ENCODE measurements at places on chromosomes 4 and X.

- DNase-seq = no peak
Measured at GRCh38 chrX:105136786-105137185, 83.7 kb downstream of the TEX13A start.

DNA sequence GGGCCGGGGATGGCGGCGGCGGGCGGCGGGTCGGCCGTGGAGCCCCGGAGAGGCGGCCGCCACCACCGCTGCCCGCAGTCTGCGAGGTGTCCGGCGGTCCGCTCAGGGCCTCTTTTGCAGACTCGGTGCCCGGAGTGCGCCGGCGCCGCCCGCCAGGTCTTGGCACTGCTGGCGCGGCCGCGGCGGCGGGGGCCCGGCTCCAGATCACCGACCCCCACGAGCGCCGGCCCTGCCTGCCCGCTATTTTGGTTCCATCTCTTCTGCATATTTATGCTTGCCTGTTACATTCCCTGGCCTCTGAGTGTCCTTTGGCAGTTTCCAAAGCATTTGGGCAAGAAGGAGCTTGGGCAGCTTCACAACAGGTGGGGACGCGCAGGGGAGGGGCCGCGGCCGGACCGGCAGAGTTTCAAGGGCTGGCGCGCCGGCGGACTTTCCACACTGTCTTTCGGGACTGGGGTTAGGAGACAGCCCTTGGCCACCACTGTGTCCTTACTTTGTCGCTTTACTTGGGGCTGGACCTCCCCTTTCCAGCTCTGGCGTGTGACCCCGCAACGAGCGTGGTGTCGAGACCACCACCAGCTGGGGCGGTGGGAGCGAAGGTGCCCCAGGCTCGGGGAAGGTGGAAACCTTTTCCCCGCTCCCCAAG, 668 bp upstream of the TAPT1 start:
- DNase-seq = no peak

GRCh38 chrX:124263743-124264142, 68.7 kb upstream of the TEX13D start:
- DNase-seq = no peak

GRCh38 chr4:47057991-47058390, 26.6 kb downstream of the GABRB1 start:
- DNase-seq = no peak

- DNase-seq = no peak
Measured at GRCh38 chrX:22652596-22652995, 347.2 kb upstream of the DDX53 start.

GRCh38 chr4:93184053-93184452, 644.5 kb upstream of the ATOH1 start:
- no peak for DNase-seq

DNA sequence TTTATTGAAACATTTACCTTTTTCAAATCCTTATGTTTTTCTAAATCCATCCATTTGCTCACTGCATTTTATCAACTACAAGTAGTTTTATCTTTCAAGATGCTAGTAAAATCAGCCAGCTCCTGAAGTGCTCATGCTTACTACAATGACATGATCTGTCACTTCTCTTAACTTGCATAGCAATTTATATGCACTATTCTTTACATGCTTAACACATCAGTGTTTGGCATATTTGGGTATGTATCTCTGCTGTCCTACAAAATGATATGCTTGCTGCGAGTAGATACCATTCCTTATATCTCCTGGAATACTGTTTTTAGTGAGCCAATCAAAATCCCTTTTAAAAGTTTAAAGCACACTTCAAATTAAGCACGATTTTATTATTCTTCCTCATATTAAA, 2726.8 kb downstream of the PCDH7 start:
- DNase-seq = no peak

GRCh38 chrX:91435395-91435794, 756 bp downstream of the PABPC5 start:
- no peak for DNase-seq

GRCh38 chrX:13752141-13752540, 17.6 kb downstream of the OFD1 start:
- DNase-seq = no peak

DNA sequence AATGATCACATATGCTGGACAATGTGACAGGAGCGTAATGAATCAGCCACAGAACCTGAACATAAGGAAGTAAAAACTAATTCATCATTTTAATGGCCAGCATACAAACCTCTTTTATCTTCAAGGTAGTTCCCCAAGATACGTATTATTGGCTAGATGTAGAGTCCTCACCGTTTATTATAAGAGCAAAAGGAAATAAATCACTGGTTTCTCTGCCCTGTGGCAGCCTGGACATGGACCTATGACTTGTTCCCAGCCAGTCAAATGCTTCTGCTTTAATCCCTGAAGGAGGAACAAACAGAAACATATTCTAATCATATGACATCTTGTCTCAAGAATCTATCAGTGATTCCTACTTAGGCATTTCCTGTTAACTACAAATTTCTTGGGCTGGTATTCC, 86.8 kb upstream of the FAM241A start:
- DNase-seq = no peak

DNA sequence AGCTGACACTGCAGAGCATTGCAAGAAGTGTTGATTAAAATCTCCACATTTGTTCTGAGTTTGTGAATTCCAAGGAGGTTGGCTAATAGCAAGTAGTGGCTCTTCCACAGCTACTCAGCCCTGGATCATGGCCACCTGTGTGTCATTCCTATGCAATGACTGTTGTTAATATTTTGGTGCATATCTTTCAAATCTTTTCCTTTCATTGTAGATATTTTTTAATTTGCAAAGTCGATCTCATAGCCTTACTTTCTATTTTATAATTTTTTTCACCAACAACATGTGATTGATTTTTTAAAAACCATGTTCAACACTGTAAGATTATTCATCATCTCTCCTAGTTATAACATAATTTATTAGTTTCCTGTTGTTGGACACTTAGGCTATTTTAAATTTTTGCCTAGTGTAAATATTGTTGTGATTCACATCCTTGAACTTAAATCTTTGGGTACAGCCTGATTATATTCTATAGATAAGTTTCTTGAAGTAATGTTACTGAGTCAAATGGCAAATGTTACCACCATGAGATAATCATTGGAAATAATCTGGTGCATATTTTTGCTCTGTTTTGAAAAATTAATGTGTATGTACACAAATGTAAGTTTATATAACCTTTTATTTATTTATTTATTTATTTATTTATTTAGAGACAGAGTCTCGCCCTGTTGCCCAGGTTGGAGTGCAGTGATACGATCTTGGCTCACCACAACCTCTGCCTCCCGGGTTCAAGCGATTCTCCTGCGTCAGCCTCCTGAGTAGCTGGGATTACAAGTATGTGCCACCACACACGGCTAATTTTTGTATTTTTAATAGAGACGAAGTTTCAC, 17.1 kb upstream of the ARHGAP10 start:
- no peak for DNase-seq

DNA sequence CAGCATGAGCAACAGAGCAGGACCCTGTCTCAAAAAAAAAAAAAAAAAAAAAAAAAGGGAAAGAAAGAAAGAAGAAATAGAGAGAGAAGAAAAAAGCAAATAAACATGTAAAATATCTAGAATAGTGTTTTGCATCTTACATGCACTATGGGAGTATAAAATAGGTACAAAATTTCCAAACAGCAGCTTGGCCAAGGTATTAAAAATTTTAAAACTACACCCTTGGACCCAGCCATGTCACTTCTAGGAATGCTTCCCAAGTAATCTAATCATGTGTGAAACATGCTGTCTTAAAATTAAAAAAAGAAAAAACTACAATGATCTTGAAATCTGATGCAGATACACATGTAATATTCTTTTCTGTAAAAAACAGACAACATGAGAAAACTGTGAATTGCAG, 21.6 kb downstream of the IRF2 start:
- no peak for DNase-seq

DNA sequence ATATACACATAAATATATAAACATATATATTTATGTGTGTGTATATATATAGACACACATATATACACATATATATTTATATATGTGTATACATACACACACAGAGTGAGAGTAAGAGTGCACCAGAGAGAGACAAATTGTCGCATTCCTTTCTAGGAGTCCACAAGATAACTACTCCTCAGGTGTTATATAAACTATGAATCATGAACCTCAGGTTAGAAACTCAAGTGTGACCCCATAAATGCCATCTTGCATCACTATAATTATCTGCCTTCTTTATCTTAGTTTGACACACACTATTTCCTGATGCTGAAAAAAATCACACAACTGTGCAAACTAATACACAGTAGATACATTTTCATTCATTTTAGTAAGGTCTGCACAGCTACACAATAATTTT, 135.2 kb downstream of the PPARGC1A start:
- DNase-seq = no peak

DNA sequence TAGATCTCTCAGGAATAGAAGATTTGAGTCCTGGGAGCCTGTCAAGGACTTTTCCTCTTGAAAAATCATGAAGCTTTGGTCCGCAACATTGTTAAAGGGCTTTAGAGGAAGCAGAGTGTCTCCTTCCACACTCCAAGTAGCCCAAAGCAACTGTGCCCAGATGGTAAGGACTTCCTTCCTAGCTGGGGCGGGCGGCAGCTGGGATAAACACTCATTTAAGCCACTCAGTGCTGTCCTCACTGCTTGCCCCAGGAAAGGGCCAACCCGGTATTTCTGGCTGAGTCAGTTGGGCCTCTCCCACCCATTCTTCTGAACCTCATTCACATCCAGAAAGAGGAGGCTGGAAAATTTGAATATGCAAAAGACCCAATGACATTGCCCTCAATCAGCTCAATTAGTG, 144.3 kb downstream of the CHIC2 start:
- no peak for DNase-seq

GRCh38 chrX:31228909-31229308, 157.1 kb upstream of the FTHL17 start:
- no peak for DNase-seq

GRCh38 chr4:36243355-36244256, 708 bp downstream of the ARAP2 start:
- no peak for DNase-seq

DNA sequence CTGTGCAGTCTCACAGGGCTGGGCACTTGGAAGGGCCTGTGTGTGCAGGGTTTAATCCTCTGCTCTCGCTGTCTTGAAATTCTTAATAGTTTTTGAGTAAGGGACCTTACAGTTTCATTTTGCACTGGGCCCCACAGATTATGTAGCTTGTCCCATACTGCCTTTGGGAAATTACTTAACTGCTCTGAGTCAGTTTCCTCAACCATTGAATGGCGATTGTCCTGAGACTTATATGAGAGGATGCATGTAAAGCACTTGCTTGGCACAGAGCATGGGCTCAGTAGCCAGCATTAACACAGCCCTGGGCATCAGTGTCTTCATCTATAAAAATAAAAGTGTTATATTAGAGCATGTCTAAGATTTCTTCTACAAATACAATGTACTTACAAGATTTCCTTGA, 55.8 kb downstream of the CLCN5 start:
- DNase-seq = no peak

- DNase-seq = no peak
Measured at GRCh38 chrX:107724653-107725052, 50.9 kb downstream of the TSC22D3 start.

DNA sequence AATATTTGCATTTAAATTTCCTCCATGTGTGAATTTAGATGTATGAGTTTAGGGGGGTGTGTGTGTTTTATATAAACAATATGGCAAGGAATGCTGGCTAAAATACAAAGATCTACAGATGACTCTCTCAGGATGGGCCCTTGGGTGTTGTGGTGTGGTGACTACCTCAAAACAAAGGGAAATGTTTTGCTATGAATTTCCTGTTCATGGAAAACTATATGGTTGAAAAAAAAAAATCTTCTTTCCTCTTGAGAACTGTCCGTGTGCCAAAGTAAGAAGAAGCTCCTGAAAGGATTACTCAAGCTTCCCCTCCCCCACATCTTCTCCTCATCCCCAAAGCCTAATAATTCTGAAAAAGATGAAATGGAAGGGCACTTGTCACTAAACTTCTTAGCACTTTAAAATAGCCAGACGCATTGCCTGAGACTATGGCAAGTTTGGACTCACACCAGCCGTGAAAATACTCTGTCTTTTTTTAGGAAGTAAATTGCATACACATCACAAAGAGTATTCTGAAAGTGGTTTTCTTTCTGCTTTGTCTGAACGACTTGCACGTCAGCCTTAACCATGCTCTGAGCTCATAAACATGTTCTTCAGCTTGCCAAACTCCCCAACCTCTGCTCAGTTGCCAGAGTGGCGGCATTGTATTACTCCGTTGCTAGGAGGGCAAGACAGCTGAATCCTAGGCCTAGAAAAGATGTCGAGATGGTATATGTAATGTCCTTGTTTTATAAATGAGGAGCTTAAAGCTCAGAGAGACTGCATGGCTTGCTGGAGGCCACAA, 250.4 kb upstream of the JADE1 start:
- DNase-seq = no peak

GRCh38 chr4:6415031-6415705, 57.2 kb downstream of the PPP2R2C start:
- DNase-seq = no peak

DNA sequence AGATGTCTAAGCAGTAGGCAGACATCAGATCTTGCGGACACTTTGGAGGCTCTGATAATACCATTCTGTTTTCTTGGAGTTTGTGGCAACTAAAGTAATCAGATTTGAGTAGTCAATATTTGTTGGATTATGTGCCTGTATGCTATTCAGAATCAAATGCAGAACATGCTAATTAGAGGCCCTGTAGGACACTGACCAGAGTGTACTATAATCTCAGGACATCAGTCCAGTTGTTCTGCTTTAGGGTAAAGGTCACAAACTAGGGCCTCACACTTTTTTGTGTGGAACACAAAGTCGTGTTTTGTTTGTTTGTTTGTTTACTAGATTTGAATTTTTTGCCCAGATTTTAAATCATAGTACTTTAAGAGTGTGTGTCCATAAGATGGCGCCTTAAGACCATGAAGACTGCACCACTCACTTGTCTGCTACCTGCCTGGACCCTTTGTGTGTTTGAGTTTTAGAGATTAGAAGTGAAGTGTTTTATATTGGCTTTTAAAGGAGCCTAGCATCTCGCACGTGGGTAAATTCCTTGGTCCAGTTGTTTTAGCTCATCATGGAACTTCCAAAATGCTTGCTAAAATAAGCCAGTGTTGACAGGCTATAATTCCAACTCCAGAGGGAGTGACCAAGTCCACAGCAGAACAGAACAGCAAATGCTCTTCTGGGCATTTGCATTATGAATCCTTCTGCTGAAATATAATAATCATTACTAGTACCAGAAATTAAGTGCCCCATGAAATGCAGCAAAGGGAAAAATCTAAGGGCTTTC, 34.7 kb downstream of the IL13RA1 start:
- no peak for DNase-seq

DNA sequence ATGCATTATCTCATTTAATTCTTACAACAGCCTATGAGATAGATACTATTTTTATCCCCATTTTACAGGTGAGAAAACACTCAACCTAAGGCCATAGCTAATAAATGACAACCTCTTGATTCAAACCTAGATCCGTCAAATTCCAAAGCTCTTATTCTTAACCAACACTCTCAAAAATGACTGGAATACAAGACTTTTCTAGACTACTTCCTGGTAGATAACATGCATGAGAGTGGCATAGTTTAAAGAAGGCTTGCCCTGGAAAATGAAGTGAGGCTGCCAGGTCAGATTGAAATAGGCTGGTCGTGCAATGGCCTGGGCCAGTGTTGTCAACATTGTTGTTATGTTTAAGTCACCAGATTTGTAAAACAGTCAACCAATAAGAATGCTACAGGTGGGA, 86.6 kb downstream of the DNAAF6 start:
- no peak for DNase-seq

GRCh38 chrX:17500145-17500579, 125.2 kb downstream of the NHS start:
- no peak for DNase-seq
